ENCODE measurements at places on chromosomes 6 and 20.
A peak's percentile ranks its signal among the peaks of the same experiment; 100 is the strongest.

DNA sequence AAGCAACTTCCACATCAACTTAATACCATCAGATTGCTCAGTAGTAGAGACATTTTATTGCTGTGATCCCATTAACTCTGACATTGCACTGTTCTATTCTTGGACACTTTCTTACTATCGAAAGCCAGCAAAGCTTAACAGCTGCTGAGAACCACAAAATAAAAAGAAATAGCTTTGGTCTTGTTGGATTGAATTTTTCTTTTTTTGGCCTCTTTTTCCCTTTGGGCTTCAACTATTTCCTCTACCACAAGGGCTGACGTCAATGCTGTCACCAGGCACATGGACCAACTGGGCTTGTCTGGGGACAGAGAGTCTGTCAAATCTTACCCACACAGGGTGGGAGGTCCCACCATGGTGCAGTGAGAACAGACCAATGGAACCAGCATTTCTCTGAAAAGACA lies 63.4 kb upstream of the ENPP5 start:
- peaks cover 3% of the 10 kb centered on the region for H3K4me1 ChIP-seq
- H3K36me3 ChIP-seq: peaks cover 11% of the 10 kb centered on the region
- H3K27me3 ChIP-seq: no peaks in the 10 kb centered on the region
- DNase-seq: no peak
- H3K4me3 ChIP-seq: no peak overlapping the region

DNA sequence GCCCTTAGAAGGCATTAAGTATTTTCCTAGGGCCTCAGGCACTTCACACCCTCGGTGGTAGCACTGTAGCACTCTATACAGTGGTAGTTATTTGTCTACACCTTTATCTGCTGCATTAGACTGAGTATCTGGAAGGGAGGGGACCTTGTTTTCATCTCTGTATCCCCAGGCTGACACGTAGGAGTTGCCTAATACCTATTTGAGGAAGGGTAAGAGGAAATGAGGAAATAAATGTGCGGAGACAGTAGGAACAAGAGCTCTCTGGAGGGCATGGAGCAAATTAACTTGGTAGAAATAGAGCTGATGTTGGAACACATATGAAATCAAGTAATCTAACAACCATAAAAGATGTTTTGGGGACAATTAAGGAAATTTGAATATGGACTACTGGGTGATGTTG lies 3.9 kb downstream of the CNPY3 start:
- no peaks in the 10 kb centered on the region for H3K27me3 ChIP-seq
- peaks cover 14% of the 10 kb centered on the region for H3K4me1 ChIP-seq
- H3K27ac ChIP-seq: no peak overlapping the region
- DNase-seq: no peak
- H3K36me3 ChIP-seq: peaks cover 30% of the 10 kb centered on the region

DNA sequence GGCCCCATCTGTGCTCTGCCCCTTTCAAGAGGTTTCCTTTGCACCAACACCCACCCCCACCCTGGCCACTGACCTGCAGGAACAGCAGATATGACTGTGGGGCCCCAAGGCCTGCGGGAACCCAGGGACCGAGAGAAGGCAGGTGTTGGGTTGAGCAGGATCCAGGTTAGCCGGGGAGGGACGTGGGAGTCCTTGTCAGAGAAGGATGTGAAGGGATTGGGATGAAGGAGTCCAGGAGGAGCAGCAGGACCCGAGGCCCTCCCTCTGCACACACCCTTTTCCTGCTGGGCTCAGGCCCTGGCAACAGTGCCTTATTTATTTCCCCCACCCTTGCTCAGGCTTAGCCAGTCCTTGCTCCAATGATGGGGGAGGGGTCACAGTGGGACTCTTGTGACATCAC lies 193.0 kb upstream of the PROKR2 start:
- H3K27ac ChIP-seq: no peak overlapping the region
- DNase-seq: no peak
- no peaks in the 10 kb centered on the region for H3K36me3 ChIP-seq
- no peaks in the 10 kb centered on the region for H3K27me3 ChIP-seq
- H3K4me1 ChIP-seq: no peaks in the 10 kb centered on the region

- H3K4me1 ChIP-seq: no peaks in the 10 kb centered on the region
- H3K27ac ChIP-seq: no peak overlapping the region
- DNase-seq: no peak
- H3K27me3 ChIP-seq: no peaks in the 10 kb centered on the region
- H3K36me3 ChIP-seq: no peaks in the 10 kb centered on the region
These were observed 607.6 kb upstream of the MAN1A1 start for GRCh38 chr6:119957195-119957594.

- no peaks in the 10 kb centered on the region for H3K36me3 ChIP-seq
- no peaks in the 10 kb centered on the region for H3K27me3 ChIP-seq
- no peak for DNase-seq
- H3K27ac ChIP-seq: no peak overlapping the region
- H3K4me3 ChIP-seq: no peak overlapping the region
- no peaks in the 10 kb centered on the region for H3K4me1 ChIP-seq
These were observed 382.9 kb downstream of the PRKN start for GRCh38 chr6:162344646-162345010.

GRCh38 chr6:5213836-5214235 lies 46.9 kb downstream of the LYRM4 start:
- H3K4me1 ChIP-seq: peaks cover 6% of the 10 kb centered on the region
- H3K27ac ChIP-seq: no peak overlapping the region
- H3K36me3 ChIP-seq: no peaks in the 10 kb centered on the region
- no peak overlapping the region for H3K4me3 ChIP-seq

DNA sequence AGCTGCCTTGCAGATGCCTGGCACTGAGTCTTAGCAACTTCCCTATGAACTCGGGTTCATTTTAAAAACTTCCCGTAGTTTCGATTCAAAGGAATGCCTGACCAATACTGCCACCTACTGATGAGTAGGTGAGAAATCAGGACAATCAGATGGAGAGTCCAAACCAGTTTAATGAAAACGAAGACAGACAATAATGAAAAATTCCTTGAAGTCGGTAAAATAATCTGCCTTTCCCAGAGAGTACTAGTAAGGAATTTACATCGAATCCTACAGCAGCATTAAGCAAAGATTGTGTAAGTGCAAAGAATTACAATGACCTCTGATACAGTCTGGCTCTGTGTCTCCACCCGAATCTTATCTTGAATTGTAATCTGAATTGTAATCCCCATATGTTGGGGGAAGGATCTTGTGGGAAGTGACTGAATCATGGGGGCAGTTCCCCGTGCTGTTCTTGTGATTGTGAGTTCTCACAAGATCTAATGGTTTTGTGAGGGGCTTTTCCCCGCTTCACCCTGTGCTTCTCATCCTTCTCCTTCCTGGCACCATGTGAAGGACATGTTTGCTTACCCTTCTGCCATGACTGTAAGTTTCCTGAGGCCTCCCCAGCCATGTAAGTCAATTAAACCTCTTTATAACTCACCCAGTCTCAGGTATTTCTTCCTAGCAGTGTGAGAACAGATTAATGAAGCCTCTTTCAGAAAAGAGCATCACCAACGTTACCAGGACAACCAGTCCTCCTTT lies 134.4 kb downstream of the ARHGAP18 start:
- no peaks in the 10 kb centered on the region for H3K36me3 ChIP-seq
- H3K27ac ChIP-seq: no peak overlapping the region
- H3K27me3 ChIP-seq: no peaks in the 10 kb centered on the region
- H3K4me1 ChIP-seq: no peaks in the 10 kb centered on the region
- DNase-seq: no peak
- H3K4me3 ChIP-seq: peak overlapping the region; percentile 66

DNA sequence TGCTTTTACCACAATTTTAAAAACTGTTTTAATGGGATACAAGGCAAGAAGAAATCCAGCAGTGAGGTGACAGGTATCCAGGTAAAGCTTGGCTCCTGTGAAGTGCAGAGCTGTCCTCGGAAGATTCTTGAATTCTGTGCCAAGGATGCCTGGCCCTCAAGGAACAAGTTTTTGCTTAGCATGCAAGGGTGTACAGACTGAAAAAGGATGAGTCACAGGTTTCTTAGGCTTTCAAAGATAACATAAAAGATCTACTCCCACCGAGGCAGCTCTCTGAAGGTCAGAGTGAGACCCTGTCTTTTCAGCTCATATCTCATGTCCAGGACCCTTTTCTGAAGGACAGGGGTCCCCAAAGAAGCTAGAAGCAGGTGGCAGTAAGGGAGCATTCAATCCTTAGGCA lies 83.3 kb downstream of the CHD6 start:
- H3K27me3 ChIP-seq: no peaks in the 10 kb centered on the region
- H3K4me3 ChIP-seq: no peak overlapping the region
- no peak overlapping the region for H3K27ac ChIP-seq
- H3K4me1 ChIP-seq: peaks cover 22% of the 10 kb centered on the region
- no peak for DNase-seq

DNA sequence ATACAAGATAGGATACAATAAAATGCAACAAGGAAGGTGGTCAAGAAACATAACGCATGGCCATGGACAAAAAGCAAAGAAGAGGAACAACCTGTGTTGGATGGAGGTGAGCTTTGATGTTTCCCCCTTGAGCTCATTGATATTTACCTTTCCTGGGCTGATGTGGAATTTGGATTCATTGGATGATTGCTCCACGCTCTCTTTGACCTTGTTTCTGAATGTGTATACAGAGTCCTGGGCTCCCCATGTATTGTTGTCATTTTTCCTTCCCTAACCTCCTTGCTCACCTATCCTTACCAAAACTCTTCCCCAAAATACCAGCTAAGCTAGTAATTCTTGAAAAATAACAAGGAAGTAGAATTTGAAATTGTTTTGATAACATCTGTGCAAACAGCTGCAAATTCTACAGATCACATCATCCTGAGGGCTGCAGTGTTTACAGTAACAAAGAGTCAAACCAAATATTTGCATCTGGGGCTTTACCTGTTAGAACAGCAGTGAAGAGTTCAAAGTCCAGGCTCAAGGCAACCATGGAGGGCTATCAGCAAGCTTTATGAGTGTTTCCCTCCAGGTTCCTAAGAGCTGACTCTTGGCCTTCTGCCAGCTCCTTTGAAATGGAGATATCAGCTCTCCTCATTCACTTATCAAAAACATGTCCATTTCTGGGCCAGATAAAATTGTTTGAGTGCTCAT lies 214.3 kb upstream of the MARCKS start:
- H3K27me3 ChIP-seq: no peaks in the 10 kb centered on the region
- H3K36me3 ChIP-seq: no peaks in the 10 kb centered on the region
- no peaks in the 10 kb centered on the region for H3K4me1 ChIP-seq
- DNase-seq: no peak
- H3K4me3 ChIP-seq: no peak overlapping the region

DNA sequence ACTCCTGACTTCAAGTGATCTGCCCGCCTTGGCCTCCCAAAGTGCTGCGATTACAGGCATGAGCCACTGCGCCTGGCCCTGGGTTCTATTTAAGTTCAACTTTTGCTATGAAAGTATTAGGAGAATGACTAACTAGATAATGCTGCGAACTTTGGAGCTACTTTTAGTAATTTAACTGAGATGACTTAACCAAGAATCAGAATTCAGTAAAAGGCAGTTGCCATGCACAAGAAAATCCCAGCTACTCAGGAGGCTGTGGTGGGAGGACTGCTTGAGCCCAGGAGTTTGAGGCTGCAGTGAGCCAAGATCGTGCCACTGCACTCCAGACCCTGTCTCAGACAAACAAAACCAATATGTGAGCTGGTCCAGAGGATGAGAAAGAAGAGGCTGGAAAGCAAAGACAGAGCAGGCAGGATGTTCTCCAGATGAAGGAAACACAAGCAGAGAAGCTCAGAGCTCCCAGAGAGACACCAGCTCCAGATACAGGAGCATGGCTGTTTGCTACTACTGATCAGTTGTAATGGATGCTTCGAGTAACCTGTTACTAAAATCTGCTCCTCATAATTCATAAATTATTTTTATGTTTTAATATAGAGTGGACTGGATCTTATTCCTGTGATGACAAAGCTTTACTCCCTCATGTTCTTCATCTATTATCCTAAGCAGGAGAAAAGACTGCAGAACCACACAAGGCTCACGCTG lies 23.9 kb downstream of the ZNF217 start:
- H3K4me1 ChIP-seq: no peaks in the 10 kb centered on the region
- no peaks in the 10 kb centered on the region for H3K27me3 ChIP-seq
- no peak for DNase-seq
- H3K36me3 ChIP-seq: peaks cover 11% of the 10 kb centered on the region

GRCh38 chr6:34556031-34556471 lies at the start of gene SPDEF:
Gene SPDEF, minus strand, starts transcription at chr6:34556329. Its CDS starts 11,874 bp downstream, at chr6:34544455.
- no peak within 1 kb of the TSS for H3K27ac ChIP-seq
- no peaks in the 10 kb centered on the region for H3K36me3 ChIP-seq
- H3K4me3 ChIP-seq: no peak within 1 kb of the TSS
- H3K4me1 ChIP-seq: no peaks in the 10 kb centered on the region
